ENCODE measurements at places on chromosomes 6 and 20.

GRCh38 chr6:26241033-26241895, 123.7 kb upstream of the BTN3A2 start:
- peak; percentile 7 for DNase-seq

DNA sequence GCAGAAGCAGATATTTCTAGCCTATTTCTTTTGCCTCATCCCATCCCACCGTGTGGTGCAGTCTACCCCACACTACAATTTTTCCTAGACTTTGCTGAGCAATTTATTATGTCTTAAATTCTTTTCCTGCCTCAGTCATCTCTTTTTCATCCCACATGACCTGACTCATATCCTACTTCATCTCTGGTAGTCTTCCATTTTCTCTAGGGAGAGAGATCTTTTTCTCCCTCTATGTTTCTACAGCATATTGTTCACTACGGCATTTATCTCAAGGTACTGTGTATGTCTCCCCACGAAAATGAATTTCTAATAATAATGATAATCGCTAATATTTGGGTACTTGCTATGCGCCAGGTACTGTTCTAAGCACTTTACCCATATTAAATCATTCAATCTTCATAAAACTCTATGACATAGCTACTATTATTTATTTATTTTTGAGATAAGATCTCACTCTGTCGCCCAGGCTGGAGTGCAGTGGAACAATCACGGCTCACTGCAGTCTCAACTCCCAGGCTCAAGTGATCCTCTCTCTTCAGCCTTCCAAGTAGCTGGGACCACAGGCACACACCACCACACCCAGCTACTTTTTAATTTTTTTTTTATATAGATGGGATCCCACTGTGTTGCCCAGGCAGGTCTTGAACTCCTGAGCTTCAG, 15.6 kb downstream of the PDSS2 start:
- no peak for DNase-seq

- no peak for DNase-seq
Measured at GRCh38 chr6:22526736-22527135, 42.6 kb upstream of the HDGFL1 start.

- no peak for DNase-seq
Measured at GRCh38 chr6:2854396-2854982, 12.8 kb upstream of the SERPINB1 start.

- no peak for DNase-seq
Measured at GRCh38 chr20:47149939-47150338, 206.6 kb downstream of the ZMYND8 start.

DNA sequence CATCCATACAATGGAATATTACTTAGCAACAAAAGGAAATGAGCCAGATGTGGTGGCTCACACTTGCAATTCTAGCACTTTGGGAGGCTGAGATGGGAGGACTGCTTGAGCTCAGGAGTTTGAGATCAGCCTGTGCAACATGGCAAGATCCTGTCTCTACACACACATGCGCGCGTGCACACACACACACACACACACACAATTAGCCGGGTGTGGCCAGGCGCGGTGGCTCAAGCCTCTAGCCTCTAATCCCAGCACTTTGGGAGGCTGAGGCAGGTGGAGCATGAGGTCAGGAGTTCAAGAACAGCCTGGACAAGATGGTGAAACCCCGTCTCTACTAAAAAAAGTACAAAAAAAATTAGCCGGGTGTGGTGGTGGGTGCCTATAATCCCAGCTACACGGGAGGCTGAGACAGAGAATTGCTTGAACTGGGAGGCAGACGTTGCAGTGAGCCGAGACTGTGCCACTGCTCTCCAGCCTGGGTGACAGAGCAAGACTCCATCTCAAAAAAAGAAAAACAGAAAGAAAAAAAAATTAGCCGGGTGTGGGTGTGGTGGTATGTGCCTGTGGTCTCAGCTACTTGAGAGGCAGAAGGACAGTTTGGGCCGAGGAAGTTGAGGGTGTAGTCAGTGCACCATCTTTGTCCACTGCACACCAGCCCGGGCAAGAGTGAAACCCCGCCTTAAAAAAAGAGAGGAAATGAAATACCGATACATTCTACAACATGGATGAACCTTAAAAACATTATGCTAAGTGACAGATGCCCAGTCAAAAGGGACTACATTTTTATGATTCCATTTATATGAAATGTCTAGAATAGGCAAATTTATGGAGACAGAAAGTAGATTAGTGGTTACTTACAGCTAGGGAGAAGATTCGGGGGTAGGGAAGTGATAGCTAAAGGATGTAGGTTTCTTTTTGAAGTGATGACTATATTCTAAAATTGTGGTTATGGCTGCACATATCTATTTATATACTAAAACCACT, 52.5 kb downstream of the RBL1 start:
- no peak for DNase-seq

GRCh38 chr6:12439296-12439695, 149.1 kb downstream of the EDN1 start:
- DNase-seq, result no peak

DNA sequence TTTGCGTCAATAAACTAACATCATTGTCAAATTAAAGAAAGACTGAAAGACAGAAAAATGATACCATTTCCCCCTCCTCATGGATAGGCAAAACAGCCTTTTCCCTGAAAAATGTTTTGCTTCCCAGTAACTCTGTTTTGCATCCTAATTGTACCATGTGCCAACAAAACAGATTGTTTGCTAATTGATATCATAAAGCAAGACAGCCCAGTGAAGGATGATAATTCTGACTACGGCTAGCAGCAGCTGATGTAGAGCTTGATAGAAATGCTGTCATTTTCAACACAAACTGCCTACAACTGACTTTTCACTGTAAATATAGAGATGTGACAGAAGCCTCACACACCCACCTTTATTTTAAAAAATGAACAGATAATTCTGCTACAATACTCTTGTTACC, 1061.6 kb downstream of the HACE1 start:
- DNase-seq, result no peak

DNA sequence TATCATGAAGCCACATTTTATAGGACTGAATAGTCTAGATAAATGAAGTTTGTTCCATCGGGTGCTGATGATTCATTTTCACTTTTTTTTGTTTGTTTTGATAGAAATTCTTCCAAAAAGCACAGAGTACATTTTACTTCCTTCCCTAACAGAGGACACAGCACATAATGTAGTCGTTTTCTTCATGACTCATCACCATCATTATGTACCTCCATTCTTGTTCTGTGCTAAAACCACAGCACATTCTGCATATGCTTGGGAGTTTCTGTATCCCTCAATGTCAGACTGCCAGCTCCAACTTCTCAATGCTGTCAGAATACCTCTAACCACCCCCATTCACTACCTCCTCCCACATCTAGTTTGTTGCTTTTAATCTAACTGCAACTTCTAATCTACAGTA, 1004.9 kb upstream of the ADGRB3 start:
- DNase-seq, result no peak

DNA sequence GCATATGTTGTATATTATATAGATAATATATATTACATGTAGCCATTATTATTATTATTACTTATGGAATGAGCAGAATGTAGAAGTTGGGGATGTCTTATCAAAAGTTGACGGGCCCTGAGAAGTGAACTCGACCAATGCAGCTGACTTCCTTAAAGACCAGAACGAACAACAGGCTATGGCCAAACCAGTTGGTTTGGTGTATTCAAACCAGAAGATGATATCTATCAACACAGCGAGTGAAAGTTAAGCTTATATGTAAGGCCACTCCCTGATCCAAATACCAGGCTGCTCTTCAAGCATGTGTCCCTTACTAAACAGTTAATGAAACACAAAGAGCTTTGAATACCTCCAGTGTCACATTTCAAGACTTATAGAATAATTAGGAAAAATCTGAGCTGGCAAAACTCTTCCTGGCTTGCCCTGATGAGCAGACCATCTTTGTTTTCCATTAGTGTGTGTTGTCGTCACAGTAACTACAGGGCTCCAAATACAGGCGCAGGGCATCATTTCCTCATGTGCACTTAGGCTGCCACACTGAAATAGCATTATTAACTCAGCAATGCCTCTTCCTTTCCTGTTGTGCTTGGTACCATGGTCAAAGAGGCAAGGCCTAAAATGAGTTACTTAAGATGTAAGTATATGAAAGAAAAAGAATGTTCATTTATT, 6.6 kb downstream of the FILIP1 start:
- no peak for DNase-seq

- DNase-seq, result no peak
Measured at GRCh38 chr6:155384321-155384952, 70.2 kb upstream of the TFB1M start.

DNA sequence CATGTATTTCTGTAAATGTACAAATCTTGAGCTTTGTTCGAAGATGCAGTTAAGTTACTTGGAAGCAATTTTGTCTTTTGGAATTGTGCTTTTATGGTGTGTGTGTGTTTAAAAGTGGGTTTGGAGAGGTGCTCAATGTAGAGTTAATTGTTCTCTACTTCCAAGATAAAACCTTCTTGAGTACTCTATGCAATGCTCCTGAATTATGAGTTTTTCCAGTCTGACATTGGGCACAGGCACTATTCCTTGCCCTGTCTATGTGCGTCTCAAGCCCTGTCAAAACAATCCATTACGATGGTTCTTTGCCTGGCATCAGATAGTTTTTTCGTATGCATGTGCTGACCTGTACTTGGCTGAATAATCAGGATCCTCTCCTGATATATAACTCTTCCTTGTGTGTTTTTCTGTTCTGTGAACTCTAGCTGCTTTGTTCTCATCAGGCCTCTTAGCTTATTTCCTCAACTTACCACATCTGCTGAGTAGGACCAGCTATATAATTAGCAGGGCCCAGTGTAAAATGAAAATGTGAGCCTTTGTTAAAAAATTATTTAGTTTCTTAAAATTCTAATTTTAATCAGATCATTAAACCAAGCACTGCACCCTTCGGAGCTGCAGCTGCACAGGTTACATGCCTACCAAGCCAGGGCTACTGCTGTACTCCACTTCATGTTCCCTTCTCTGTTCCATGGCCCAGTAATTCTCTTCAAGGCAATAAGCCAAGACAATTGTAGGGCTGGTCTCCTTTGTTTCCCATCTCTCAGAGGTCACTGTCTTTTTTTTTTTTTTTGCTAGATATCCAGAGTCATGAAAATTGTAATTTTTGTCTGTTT, 160.1 kb downstream of the ZFAND3 start:
- no peak for DNase-seq

GRCh38 chr6:158290659-158291058, 21.6 kb upstream of the TULP4 start:
- DNase-seq, result no peak

DNA sequence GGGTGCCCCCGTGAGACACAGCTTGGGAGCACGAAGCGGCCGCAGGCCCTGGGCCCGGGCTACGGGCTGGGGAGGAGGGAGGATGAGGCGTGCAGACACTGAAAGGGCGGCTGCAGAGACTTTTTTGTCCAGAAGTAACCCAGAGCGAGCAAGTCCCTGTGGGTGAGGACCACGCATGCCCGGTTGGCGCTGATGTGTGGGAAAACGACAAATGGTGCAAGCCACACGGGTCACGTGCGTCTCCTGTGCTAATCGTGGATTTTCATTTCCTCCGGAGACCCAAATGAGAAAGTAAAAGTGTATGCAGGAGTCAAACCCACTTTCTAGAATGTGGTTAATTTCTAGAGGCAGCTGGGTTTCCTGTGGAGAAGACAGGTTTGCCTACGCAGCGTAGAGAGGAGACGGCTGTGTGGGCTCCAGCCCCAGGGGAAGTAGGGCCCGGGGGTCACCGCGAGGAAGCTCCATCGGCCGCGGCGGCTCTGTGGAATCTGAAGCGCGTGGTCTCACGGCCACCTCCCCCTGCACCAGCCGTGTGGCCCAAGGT, 19.0 kb downstream of the DLL1 start:
- peak; percentile 62 for DNase-seq

DNA sequence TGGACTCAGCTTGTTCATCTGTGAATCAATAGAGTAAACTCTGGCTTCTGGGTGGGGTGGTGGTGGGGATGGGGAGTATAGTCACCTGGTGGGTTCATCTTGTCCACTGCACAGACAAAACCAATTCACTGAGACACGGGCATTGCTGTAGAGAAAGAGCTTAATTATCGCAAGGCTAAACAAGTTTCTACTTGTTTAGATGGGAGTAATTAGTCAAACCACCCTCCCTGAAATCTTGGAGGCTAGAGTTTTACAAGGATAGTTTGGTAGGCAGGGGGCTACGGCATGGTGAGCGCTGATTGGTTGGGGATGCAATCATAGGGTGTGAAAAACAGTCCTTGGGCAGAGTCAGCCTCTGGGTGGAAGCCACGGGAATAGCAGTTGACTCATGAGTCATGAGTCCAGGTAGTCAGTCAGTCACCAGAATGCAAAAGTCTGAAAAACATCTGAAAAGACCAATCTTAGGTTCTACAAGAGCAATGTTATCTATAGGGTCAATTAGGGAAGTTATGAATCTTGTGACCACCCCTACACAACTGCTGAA, 77.8 kb downstream of the STMND1 start:
- no peak for DNase-seq

DNA sequence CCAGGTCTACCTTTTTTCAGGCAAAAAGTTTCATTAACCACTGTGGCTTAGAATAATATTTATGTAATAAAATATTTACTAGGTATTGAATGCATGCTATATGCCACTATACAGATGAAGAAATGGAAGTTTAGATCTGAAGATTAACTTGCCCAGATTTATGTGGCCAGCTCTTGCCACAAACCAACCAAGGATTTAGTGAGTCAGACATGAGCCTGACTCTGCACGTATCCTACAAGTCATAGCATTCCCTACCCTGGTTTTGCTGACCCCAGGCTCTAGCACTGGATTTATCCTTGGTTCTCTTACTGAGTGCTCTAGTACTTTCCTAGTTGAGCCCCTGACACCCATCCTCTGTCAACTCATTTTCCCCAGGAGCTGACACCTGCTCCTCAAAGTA, 75.4 kb downstream of the ANKEF1 start:
- DNase-seq, result no peak

Data from effector CD8-positive, alpha-beta T cell (primary cell).